ENCODE measurements at places on chromosomes 7 and 10. TPM values are rescaled to one million over a fixed set of nuclear protein-coding genes. Genes with fewer than 3 reads are reported as not detected.
A peak's percentile ranks its signal among the peaks of the same experiment; 100 is the strongest.

GRCh38 chr7:25117226-25118047, 7.6 kb downstream of the CYCS start:
- DNase-seq = no peak

DNA sequence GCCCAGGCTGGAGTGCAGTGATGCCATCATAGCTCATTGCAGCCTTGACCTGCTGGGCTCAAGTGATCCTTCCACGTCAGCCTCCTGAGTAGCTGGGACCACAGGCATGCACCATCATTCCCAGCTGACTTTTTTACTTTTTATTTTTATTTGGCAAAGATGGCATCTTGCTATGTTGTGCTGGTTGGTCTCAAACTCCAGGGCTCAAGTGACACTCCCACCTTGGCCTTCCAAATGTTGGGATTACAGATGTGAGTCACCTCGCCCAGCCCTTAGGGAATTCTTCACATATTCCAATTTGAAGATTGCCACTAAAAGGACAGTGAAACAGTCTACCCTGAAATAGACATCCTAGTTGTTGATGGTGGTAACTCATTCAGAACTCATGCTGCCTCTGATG, 27.7 kb downstream of the SUGCT start:
- no peak for DNase-seq

- no peak for DNase-seq
Observed at GRCh38 chr10:5650664-5651387, 15.6 kb downstream of the ASB13 start.

DNA sequence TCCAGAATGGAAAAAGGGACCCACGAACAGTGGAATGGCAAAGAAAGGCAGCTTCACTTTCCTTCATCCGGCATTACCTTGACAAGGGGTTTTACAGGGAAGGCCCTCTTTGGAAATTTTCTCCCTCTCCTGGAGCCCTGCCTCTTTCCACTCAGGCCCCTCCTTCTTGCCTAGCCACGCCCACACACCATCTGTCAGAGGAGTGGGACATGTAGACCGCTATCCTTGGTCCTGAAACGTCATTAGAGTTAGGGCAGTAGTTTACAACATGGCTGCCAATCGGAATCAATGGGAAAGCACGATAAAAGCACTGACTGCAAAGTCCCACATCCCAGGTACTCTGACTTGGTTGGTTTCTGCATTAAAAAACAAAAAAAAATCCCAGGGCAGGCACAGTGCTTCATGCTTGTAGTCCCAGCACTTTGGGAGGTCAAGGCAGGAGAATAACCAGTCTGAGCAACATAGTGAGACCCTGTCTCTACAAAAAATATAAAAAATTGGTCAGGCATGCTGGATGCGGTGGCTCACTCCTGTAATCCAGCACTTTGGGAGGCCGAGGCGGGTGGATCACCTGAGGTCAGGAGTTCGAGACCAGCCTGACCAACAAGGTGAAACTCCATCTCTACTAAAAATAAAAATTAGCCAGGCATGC, 96.4 kb downstream of the MARCHF5 start:
- DNase-seq = peak; percentile 85

GRCh38 chr7:55245271-55245723, 119.8 kb upstream of the LANCL2 start:
- DNase-seq = no peak

GRCh38 chr10:102234888-102235597, 6.3 kb downstream of the PITX3 start:
- DNase-seq = no peak

DNA sequence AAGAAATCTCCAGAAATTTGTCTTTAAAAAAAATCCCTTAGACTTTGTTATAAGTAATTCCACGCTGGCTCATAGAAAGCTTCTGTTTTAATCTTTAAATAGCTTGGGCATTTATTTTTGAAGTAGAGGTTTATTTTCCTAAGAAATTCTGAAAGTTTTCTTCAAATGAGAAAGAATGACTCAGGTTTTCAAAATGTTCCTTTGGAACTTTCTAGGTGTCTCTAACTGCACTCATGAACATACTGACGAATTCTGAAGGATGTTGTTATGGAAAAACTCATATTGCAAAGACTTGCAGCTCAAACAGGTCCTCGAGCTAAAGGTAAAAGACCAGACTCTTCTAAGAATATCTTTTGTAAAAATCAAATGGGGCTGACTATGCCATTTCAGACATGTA, 10.7 kb downstream of the DGKI start:
- DNase-seq = no peak

DNA sequence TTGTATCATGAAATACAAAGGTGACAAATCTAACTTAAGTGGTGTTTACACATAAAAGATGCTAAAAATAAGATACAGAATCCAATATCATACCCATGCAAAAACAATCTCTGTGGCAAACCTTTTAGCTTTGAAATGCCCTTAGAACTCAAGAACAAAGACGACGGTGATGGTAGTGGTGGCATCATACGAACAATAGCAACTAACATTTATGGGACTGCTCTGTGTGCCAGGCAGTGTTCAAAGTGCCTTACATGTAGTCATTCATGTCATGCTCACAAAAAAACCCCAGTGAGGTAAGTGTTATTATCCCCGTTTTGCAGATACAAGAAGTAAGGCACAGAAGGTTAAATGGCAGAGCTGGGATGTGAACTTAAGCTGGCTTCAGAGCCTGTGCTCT, 563.9 kb downstream of the PARD3 start:
- no peak for DNase-seq

- no peak for DNase-seq
Observed at GRCh38 chr10:103064956-103065355, 128.1 kb downstream of the NT5C2 start.

LEP gene
- polyA plus RNA-seq = 0.53 TPM

ZNF248 gene
- 47.3 TPM for polyA plus RNA-seq

ERVW-1 gene
- 2.7 TPM for polyA plus RNA-seq

TMEM196 gene
- not detected for polyA plus RNA-seq

LSM5 gene
- polyA plus RNA-seq = 93.5 TPM

EGR2 gene
- 4.7 TPM for polyA plus RNA-seq

GIMAP8 gene
- polyA plus RNA-seq = 8.0 TPM
